ENCODE measurements at places on chromosomes 7 and 10.

- no peak for DNase-seq
Measured at GRCh38 chr7:139861803-139862202, 32.7 kb downstream of the TBXAS1 start.

DNA sequence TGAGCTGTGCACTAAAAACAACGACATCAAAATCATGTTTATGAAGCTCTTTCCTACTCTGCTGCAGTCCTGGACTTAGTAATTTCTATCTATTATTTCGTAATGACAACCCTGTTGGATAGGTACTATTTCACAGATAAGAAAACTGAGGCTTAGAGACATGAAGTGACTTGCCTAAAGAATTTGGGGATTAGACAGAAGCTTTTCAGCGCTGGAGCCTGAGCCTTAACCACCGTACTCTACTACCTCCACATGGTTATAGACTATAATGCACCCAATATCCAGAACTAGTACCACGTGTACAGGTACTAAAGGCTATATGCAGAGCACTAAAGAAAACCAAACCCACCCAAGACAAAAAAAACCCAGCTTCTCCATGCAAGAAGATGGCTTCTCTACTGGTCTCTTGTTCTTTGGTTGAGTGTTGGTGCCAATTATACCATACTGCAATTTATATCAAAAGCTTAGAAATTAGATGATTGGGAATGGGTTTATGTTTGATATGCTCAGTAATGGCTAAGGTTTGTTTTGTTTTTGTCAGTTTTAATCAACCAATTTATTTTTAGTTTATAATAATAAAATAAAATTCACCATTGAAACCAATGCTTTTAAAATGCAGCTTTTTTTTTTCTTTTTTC, 6.5 kb upstream of the SNX10 start:
- no peak for DNase-seq

DNA sequence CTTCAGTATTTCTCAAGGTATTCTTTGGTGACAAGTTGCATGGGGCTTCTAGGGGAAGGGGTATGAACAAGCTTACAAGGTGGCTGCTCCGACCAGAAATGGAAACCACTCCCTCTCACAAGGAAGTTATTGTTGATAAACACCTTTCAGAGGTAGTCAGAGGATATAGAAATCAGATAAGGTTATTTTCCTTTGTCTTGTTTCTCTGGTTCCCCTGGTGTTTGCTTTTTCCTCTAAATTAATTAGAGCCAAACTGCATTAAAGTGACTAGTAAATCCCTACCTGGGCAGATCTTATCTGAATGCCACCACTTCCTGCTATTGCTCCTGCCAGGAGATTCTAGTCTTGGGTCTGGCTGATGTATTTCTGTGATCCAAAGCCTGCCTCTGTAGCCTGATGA, 725.4 kb downstream of the INHBA start:
- no peak for DNase-seq

DNA sequence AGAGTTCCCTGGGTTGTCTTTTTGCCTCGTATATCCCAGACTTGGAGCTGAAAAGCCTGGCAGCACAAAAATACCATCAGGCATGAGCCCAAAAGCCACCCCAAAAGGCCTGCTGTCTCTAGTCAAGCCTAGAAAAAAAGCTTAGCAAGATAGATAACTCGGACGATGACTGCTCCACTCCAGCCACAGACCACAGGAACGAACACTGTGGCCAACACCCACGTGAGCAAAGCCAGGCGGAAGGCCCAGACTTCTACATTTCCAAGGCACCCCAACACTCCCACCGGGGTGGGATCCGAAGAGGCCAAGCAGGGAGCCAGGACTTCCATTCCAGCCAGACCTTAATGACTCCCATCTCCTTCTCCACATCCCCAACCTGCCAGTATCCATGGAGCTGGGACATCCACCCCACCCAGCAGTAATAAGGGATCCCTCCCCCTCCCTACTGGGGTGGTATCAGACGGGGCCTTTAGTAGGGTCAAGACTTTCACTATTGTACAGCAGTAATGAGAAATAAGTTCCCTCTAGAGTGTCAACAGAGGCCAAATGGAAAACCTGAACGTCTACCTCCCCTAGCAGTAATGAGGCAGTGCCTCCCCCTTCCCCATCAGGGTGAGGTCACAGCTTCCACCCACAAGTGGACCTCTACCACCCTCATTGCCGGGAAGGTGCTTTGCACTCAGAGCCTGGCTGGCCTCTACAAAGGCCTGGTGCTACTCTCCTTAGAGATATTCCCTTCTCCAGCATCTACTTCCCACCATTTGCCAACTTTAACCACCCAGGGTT, 23.0 kb downstream of the PRLHR start:
- no peak for DNase-seq

DNA sequence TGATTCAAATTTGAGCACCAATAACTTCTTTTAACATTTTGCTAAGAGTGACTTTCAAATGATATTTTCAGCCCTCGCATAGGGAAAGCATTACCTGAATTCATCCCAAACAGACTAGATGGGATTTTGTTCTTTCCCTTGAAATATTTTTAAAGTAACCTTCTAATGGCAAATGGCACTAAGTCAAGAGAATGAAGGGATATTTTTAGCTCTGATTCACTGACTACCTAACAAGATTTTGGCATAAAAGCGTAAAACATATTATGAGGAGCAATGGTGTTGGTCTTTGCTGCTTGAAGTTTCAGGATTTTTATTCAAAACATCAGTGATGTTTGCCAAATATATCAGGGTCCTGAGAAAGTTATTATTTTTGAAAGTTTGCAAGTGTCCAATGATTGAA, 290.3 kb downstream of the CDK14 start:
- DNase-seq = no peak

GRCh38 chr10:42734536-42734935, 48.1 kb upstream of the BMS1 start:
- DNase-seq = no peak

GRCh38 chr7:55496906-55497305, 75.4 kb downstream of the VOPP1 start:
- DNase-seq = no peak

DNA sequence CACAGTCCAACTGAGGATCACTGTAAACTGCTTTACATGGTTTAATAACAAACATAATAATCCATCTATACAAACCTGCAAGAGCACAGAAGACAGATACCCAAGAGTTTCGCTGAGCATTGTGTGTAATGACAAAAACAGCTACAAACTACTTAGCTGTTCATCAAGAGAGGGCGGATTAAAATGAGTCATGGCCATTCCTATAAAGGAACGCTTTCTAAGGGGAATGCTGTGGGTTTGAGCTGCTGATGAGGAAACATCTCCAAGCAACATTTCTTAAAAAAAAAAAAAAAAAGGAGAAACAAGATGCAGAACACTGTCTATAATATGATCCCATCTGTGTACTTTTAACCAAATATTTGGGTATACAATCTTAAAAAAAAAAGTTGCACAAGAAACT, 33.8 kb downstream of the VOPP1 start:
- peak; percentile 77 for DNase-seq

DNA sequence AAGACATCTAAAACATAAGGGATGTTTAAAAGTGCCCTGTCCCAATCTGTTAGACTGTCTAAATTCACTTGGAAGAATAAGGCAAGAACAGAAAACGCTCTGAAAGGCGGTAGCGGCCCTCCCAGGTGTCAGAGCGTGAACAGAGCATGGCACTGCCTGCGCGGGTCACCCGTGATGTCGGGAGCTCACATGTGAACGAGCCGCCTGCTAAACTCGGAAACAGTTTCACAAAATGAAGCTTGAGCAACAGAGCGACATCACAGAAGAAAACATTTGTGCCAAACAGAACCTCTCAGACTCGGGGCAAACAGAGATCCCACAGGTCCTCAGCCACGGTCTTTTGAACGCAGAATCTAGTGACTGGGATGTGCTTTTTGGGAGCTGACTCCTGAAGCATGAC, 12.8 kb downstream of the BRI3 start:
- no peak for DNase-seq

DNA sequence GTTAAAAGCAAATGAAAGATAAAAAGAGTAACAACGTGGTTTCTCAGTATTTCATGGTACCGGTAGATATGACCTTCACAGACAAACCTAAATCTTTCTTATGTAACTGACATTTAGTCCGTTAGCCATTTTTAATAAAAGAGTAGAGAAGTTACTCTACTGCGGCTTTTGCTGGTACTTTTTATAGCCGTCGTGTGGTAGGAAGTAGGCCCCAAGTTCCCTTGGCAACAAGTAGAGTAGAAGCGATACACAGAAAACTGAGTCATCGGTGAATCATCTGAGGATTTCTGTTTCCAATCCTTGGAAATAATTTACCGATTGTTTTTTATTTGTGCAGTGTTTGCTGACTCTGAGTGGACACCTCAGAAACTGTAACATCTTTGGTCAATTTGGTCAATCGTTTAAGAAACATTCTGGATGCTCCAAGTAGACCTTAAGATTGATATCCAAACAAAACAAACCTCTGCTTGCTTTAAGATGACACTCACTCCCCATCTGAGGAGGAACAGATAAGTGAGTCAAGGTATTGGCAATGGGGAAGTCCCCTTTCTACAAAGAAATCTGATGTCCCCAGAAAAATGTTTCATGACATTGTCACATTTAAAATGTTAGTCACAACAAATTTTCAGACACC, 63.9 kb upstream of the AHR start:
- DNase-seq = peak; percentile 93

- no peak for DNase-seq
Measured at GRCh38 chr10:56035489-56035888, 325.6 kb downstream of the ZWINT start.

DNA sequence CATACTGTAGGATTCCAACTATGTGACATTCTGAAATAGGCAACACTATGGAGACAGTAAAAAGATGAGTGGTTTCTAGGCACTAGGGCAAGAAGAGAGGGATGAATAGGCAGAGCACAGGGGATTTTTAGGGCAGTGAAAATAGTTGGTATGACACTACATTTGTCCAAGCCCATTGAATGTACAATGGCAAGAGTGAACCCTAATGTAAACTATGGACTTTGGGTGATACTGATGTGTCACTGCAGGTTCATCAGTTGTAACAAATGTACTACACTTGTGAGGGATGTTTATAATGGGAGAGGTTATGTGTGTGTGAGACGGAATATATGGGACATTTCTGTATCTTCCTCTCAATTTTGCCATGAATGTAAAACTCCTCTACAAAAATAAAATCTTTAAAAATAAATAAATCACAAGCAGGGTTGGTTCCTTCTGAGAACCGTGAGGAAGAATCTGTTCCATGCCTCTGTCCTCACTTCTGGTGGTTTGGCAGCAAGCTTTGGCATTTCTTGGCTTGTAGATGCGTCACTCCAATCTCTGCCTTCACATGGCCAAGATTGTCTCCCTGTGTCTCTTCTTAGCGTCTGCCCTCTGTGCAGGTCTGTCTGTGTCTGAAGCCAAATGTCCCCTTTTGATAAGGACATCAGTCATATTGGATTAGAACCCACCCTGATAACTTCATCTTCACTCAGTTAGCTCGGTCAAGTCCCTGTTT, 83.1 kb upstream of the AGBL3 start:
- no peak for DNase-seq

- no peak for DNase-seq
Measured at GRCh38 chr10:62079885-62080559, 178.5 kb downstream of the ARID5B start.

DNA sequence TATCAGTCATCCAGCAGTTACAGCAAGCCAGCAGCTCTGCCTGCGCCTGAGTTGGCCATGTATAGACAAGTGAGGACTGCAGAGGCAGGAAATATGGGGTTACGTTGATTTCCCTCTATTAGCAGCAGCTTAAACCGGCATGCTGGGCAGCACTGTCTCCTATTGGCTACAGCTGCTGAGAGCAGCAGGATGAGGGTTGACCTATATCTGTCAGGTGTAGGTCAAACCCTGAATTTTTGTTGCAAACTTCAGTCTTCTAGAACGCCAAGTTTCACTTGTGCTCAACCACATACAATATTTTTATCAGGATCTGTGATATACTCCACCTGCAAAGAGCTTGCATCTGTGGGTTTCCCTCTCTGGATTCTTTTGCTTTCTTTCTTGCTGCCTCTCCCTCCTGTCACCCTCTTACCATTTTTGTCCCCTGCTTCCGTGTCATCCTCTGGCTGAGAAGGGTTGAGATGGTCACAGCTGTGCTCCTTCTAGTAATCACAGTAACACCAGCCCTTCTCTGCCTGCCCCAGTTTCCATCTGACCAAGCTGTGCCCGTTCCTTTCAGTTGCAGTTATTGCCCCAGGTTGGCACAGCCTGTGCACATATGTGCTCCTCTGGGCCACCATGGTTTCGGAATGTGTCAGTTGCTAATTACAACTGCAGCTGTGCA, 23.8 kb upstream of the GLCCI1 start:
- DNase-seq = no peak

DNA sequence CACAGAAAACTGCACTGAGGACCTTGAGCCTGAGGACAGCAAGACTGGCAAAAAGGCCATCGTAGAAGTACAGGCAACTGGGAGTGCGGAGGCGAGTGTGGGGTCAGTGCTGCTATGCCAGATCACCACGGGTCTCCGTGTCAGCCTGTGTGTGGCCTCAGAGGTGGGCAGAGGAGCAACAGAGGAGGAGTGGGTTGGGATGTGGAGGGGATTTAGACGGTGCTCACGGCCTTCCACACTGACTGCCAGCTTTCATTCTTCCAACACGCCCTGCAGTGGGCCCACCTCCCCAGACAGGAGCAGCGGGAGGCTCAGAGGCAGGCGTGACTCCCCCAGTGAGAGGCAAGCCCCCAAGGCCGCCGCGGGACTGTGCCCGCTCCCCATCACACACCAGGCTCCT, 17.0 kb upstream of the ZMIZ1 start:
- DNase-seq = no peak

DNA sequence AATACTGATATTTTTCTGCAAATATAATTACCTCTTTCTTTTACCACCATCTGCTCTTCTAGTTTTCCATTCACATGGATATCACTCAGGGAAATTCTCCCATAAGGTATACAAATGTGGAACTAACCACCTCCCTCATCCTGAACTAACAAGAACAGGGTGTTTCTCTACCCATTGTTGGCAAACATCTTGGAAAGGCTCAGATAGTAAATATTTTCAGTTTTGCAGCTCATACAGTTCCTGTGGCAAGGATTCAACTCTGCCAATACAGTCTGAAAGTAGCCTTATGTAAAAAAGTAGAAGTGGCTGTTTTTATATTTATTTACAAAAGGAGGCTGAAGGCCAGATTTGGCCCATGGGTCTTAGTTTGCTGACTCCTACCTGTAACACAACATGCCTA, 513.0 kb upstream of the TEX47 start:
- no peak for DNase-seq

DNA sequence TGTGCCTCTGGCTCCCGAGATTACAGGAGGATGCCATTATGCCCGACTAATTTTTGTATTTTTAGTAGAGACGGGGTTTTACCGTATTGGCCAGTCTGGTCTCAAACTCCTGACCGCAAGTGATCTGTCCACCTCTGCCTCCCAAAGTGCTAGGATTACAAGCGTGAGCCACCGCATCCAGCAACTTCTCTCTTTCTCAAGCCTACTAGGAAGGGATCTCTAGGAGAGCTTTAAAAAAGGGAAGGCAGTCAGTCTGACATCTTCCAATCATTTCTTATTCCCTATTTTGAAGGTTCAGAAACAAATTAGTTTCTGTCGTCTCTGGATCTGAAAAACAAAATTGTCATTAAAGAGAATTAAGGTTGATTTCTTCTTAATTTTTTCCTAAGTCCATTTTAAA, 2.5 kb upstream of the TMEM26 start:
- DNase-seq = no peak

- DNase-seq = no peak
Measured at GRCh38 chr7:43201912-43202311, 89.5 kb downstream of the HECW1 start.

Data from foreskin melanocyte (primary cell).